Muscle of leg (tissue), 16 donors: ENCODE measurements at places on chromosomes 1 and 21.

DNA sequence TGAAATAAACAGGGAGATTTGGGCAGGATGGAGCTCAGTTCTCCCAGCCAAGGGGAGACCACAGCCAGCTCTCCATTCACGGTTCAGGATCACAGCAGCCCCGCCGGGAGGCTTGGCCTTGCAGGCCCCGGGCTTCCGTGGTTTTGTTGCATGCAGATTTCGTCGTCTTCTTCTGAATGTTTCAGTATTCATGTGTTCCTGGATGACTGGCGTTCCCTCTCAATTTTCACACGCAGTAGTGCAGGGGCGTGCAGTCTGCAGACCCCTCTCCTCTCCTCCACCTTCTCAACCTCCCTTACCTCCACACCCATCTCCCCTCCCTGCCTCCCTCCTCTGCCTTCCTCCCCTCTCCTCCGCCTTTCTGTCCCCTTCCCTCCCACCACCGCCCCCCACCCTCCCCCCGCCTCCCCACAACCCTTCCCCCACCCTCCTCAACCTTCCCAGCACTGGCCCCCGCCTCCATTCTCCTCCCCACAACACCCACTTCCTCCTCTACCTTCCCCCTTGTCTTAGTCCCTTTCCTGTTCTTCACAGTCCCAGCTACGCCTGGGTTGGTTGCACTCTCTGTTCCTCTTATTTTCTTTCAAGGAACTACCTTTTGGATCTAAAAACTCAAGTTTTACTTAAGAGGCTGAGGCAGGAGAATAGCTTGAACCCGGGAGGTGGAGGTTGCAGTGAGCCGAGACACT is 8.4 kb upstream of the SLC19A1 start:
- peak; percentile 60 for DNase-seq

DNA sequence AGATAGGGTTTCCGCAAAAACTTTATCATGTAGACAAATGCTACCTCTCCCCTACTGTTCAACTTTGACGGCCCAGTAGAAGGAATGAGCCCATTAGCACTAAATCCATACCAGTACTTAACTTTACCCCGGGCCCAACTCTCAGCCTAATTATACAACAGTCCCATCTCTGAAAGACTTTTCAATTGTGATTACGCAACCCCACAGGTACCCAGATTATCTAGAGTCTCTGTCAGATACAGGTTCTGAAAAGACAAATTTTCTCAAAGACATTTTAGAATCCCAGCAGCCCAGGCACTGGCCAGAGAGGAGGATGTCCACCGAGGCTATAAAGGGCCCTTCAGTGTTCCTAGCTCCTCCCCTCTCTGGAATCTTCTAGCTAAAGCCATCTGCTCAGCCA is 15.0 kb downstream of the FAM78B start:
- DNase-seq: no peak

DNA sequence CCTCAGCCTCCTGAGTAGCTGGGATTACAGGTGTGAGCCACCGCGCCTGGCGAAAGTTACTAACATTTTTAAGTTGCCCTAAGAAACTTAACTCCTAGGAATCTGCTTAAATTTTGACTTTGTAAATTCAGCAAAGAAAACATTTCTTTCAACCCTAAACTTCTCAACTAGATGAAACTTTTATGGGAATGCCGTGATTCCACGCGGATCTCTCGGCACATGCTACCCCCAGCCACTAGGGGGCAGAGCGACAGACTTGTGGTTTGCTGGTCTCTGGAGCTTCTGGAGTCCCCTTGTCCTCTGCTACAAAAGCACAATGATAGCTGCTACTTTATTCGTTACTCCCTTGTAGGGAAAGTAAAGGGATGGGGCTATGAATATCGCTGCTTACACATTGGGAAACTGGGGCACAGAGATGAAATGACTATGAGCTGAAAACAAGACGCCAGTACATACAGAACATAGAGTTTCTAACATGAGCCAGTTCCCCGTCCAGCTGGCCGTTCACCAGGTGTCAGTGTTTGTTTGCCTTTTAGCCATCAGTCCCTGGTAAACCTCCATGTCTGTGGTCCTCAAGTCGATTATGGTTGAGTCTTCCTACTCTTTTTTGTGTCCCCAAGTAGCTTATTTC is 114.7 kb downstream of the PBX1 start:
- no peak for DNase-seq

DNA sequence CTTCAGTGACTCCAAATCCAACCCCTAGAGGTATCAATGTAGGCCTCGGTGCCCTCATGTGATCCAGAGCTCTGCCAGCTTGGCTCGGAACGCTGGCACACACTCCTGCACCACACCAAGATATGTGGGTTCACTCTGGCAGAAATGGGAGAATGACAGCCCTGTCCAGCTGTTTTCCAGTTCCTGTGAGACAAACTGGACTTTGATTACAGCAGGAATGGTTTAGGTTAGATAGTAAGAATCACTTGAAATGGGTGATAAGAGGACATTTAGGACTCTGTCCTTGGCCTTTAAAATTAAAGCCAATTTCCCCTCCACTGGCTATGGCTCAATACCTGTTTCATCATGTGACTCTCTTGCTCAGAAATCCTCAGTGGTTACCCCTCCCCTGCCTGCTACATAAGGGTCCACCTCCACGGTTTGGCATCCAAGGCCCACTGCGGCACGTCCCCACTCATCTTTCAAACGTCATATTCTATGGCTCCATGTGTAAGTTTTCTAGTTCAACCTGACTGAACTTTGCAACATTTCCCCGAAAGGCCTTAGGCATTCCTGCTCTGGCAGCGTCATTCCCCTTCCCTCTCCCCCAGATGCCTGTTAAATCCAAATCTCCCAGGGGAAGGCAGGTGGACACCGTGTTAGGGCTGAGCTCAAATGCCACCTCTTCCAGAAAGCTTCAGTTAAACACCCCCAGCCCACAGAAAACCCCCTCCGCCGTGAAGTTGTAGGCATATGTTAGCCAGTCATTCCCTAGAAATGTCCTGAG is 44.7 kb downstream of the PLEKHA6 start:
- DNase-seq: no peak

DNA sequence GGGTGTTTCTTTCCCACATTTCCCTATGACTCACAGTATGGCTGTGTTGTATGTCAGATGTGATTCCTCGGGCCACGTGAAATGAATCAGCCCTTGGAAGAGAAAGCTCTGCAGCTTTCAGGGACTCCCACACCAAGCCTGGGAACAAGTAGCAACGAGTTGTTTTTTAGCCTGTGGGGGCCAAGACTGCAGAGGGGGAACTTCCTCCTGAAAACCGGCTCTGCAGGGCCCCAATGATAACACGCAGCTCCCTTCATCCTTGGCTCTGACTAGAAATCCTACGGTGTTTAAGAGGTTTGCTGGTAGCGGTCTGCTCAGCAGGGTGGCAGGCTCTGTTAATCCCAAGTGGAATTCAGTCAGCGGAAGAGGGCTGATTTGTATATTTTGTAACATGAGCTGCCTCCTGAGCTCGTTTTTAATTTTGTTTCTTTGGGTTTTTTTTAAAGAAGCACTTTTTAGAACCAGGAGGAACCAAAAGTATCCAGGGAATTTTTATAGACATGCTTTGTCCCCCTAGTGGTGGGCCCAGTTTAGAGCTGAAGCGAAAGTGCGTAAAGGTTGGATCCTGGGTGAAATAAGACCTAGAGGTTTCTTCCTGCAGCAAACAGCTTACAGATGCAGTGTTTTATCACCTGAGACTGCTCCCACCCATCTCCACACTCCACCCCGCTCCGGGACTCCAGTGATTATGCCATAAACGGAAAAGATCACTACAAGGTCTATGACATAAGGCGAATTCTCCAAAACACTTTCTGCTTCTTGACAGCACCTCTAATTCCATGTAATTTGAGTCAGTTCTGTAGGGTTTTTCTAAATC is 48.8 kb downstream of the LAMC2 start:
- peak; percentile 98 for DNase-seq

GRCh38 chr1:36835696-36836095 is 198.6 kb downstream of the GRIK3 start:
- DNase-seq: peak; percentile 4

DNA sequence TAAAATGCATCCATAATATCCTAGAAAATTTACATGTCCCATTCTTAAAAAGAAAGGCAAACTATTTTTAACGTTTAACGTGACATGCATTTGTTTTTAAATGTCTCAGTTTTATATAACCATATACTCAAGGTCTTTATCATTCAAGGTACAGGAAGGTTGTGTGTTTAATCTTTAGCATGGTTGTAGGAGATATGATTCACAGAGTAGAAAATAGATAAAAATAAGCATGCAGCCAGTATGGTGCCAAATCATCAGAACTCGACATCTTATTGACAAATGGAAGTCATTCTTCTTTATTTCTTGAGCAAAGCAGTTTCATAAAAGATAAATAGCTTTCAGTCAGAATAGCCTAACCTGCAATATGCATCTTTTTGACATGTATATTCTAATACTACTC is 51.0 kb downstream of the SAMSN1 start:
- DNase-seq: no peak

DNA sequence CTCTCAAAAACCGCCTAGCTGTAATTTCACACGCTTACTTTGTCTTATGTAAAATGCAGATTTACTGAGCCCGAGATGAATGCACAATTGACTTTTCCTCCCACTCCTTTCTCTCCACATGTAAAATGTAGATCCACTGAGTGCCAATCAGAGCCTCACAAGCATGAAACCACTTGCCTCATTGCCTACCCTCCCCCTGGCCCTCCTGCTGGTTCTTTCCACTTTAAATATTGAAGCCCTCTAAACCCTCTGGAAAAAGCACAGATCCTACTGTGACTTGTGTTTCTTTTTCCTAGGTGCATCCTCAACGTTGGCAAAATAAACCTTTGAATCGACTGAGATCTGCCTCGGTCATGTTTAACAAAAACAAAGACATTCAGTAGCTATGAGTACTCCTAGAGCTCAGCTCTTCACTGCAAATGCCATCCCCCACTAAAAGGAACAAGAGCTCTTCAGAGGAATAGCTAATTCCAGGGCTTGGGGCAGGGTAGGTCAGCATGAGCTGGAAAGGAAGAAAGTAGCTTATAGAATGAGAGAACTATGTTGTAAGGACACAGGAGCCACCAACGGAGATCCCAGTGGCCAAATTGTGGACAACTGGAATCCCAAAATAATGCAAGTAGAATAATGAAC is 365.5 kb upstream of the RUNX1 start:
- no peak for DNase-seq

GRCh38 chr1:84272401-84272800 is 29.1 kb upstream of the SAMD13 start:
- DNase-seq: no peak

DNA sequence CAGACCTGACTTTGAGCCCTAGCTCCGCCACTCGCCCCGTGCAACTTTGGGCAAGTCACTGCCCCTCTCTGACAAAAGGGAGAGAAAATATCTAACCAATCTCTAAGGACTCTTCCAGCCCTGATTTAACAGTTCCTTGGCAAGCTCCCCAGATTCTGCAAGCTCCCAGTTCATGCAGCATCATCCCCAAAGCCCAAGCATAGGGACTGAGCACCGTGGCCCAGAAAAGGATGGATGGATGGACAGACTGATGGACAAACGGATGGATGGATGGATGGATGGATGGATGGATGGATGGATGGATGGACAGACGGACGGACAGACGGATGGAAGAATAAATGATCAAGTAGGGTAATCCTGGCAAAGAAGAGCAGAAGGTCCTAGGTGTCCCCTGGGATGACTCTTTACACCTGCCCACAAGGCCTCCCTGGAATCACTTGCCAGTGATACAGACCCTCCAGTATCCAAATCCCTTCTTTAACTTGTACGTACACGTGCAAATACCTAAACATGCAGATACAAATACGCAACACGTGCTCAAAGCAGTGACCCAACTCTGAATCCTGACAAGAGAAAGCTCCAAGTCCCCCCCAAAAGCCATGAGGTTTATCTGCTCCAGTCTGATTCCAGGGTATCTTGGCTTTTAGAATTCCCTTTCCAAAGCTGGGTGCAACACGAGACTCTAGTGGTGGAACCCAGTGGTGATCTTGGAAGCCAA is 16.0 kb downstream of the IFFO2 start:
- DNase-seq: no peak

GRCh38 chr1:247854899-247855545 is 2.0 kb upstream of the TRIM58 start:
- peak; percentile 4 for DNase-seq

- DNase-seq: no peak
These were observed 637 bp upstream of the MYBPHL start for GRCh38 chr1:109307274-109308021.
